ENCODE measurements at places on chromosomes 12 and 14.

DNA sequence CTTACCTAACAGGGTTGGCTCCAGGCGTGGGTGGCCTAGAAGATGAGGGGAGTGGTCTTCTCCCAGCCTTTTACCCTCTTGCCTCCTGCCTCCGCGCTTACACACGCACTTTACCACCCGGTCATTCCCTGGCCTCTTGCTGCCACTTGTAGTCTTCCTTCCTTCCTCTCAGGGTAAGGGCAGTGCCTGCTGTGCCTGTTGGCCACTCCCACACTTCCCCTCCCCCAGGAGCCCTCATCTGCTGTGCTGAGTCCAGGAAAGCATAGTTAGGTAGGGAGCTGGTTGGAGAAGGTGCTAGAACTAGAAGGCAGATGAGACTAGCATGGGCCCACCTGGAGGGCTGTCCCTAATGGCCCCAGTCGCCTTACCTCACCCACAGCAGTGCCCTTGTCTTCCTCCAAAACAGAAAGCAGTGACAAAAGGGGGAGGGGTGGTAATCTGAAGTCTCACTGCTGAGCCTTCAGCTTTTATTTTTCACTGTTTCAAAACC is 54.3 kb upstream of the SRSF5 start:
- DNase-seq: no peak

DNA sequence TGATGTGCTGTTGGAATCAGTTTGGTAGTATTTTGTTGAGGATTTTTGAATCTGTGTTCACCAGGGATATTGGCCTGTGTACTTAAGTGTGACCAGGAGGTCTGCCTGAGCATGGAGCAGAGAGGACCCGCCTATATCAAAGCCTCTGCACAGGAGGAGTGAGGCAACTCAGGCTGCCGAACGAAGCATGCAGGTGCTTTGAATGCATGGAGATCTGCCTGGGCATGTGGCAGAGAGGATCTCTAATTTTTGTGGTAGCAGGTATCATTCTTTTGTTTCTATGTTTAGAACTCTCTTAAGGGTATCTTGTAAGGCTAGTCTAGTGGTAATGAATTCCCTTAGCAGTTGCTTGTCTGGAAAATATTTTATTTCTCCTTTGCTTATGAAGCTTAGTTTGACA is 26.9 kb downstream of the RAB3IP start:
- no peak for DNase-seq

GRCh38 chr14:58918066-58918738 is 270.3 kb upstream of the DAAM1 start:
- DNase-seq: no peak

DNA sequence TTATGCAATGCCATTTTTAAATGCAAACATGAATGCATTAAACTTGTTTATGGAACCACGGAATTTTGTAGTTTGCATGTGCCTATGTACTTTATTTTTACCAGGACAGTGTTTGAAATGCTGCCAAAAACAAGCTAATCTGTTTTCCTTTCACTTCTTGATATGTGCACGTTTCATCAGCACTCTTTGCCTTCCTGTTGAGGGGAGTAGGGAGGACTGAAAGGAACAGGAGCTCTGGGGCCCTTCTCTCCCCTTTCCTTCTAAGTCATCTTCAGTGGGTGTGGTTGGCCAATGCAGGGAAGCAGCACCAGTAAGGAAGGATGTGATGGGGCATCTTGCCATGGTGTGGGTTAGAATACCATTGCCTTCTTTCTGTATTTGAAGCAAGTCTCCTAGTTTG is 12.1 kb upstream of the PPP4R4 start:
- DNase-seq: no peak

- no peak for DNase-seq
Observed at GRCh38 chr12:56398324-56398723, 35.7 kb upstream of the APOF start.

DNA sequence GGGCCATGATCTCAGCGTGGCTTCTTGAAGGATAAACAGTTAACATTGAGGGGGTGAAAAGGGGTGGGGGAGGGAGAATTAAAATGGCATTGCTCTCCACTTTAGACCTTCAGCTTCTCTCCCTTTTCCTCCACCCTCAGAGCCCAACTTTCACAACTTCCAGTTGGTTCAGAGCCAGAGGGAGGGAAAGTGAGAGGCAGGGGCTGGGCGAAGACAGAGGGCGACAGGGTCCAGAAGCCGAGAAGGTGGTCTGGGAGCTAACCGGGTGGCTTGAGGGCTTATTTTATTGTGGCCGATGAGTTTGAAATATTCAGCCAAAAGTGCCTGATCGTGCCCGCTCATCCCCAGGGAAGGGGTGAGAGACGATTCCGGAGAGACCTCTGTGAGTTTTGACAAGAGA is 4.1 kb downstream of the BMP4 start:
- no peak for DNase-seq

DNA sequence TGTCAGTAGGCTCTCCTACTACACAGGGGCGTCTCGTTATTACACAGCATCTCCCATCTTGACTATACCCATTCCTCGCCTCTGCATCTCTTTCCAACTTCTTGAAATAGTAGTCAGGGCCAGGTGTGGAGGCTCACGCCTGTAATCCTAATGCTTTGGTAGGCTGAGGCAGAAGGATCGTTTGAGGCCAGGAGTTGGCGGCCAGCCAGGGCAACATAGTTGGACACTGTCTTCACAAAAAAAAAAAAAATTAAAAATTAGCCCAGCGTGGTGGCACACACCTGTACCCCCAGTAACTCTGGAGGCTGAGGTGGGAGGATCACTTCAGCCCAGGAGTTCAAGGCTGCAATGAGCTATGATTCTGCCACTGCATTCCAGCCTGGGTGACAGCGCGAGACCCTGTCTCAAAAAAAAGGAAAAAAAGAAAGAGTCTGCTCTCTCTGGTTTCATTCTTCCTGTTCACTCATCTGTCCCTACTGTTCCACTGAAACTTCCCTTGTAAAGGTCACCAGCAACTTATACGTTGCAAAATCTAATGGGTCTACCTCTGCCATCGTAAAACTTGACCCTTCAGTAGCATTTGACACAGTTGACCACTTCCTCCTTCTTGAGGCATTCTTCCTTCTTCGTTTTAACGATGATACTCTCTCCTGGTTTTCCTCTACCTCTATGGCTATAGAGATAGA is 41.0 kb upstream of the PTGR2 start:
- no peak for DNase-seq

GRCh38 chr12:112524676-112525425 is 106.1 kb downstream of the PTPN11 start:
- no peak for DNase-seq

DNA sequence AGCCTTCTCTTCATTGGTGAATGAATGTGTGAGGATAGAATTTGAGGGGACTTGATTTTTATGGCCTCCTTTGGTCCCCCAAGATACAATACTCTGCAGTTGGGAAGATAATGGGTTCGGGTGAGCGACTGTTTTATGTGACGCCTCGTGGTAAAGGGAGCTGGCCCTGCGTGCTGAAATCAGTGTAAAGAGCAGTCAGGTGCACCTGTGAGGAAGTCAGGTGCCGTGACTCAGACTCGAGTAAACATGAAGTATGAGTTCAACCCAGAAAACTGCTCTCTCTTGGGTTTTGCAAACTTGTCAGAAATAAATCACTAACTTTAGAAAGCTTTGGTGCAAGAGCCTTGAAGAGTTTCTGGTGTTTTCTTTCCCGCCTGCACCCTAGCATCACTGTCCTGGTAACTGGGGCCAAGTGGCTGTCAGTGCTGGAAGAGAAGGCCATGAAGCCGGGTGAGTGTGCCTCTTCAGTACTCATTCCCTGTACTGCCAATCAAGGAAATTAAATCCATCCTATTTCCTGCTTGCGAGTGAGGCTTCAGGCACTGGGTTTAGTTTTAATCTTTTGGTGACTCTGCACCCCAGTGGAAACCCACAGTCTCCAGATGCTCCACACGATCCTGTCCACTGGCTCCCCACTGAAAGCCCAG is 59.2 kb downstream of the AACS start:
- no peak for DNase-seq

- no peak for DNase-seq
Observed at GRCh38 chr14:70188322-70188658, 461 bp downstream of the SLC8A3 start.

DNA sequence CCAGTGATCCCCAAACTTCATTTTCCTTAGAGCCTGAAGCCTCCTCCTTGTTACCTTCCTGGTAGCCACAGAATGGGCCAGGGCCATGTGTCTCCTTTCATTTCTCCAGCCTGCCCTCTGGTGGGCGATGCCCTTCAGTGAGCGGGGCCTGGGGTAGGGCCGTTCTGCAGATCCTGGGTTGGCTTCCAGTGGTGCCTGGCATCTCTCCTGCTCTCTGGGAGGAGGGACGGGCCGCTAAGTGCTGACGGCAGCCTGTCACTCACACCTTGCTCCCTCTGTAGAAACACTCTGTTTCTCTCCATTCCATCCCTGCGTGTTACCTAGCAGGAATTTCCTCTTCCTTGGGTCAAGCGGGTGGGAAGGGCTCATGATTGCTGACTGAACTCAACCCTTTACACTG is 232.1 kb downstream of the CACNA1C start:
- DNase-seq: no peak

- DNase-seq: no peak
Observed at GRCh38 chr14:58817846-58818245, 180.1 kb downstream of the DACT1 start.

GRCh38 chr12:23880988-23881387 is 68.5 kb downstream of the SOX5 start:
- no peak for DNase-seq

GRCh38 chr12:71442567-71442931 is 3.0 kb downstream of the LGR5 start:
- DNase-seq: no peak

DNA sequence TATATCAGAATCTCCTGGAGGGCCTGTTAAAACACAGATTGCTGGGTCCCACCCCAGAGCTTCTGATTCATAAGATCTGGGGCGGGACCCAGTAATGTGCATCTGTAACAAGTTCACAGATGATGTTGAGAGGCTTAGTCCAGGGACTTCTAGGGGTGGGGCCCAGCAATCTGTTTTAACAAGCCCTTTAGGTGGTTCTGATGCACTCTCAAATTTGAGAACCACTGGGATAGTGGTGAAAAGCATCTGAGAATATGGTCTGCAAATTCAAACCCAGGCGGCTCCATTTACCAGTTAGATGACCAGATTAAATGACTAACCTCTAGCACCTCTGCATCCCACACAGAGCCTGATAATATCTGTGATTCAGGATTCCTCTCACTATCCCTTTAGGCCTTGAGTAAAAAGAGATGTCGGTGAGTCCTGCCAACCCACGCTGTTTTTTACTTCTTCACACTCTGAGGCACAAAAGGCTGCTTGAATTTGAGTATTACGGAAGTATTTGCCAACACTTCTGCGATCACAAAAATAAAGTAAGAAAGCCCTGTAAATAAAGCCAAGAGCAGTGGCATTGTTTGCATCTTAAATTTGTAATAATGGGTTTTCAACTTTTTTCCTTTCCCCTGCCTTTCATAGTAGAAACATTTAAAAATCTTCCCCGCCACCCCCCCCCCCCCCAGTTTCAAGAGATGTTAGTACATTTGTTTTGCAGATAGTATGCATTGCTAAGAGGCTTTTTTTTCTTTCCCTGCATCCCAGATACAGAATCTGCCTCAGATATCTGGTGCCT is 1.8 kb upstream of the FRS2 start:
- no peak for DNase-seq

DNA sequence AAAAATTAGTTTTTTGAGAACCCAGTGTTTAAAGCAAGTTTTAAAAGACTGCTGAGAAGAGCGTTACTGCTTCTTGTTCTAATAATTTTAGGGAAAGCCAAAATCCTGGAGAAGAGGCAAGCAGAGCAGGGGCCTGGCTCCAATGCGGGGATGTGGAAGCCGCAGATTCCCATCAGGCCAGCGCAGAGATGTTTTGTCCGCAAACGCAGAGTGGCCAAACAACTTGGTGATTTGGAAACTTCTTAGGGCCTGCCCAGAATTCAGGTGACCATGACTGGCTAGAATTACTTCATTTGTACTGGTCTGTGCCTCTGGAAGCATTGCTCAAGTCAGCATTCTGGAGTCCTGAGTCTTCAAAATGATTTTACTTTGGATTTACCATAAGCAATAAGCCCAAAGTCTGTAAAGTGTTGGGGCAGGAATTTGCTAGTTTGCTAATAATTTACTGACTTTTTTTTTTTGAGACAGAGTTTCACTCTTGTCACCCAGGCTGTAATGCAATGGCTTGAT is 208.4 kb downstream of the PPM1H start:
- DNase-seq: no peak

- no peak for DNase-seq
Observed at GRCh38 chr12:113880988-113881962, 84.8 kb downstream of the RBM19 start.

DNA sequence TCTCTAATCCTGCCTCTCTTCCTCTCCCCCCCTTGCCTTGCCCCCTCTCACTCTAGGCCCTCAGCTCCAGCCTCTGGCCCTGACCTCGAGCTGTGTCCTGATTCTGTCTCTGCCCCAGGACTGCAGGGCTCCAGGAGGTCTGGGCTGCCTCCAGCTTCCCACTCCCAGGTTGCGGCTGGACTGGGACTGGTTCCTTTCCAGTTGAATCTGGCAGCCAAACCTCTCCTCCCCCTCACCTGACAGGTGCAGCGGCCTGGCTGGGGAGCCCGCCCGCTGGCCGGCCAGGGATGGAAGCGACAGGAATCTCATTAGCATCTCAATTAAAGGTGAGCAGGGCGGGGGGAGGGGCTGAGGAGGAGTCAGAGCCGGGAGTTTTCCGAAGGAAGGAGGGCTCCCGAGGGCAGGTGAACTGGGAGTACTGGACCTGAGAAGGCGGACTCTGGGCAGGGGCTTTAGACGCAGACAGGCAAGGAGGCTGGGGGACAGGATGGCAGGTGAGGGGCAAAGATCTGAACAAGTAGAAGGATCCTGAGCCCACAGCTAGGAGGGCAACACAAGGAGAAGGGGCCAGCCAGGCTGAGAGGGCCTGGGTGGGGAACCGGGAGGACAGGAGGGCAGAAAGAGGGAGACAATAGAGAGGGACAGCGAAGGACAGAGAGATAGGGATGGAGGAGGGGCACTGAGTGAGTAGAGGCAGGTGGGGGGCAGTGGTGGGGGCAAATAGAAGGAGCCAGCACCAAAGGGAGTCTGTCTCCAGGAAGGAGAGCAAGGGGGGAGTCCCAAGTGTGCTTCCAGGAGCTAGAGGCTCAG is at the start of gene SCNN1A:
TSS of gene SCNN1A (minus strand) at position 295 of the 810 bp plus-strand sequence. CDS start 780 bp downstream, outside the sequence.
- no peak for DNase-seq

DNA sequence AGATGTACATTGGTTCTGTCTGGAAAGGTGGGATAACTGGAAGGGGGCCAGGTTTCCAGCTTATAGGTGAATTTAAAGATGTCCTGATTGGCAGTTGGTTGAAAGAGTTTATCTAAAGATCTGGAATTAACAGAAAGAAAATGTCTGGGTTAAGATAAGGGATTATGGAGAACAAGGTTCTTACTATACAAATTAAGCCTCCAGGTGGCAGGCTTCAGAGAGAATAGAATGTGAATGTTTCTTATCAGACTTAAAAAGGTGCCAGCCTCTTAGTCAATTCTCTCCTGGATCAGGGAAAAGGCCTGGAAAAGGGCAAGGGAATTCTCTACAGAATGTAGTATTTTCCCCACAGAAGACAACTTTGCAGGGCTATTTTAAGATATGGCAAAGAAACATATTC is 53.1 kb downstream of the CNTN1 start:
- no peak for DNase-seq

GRCh38 chr14:105742531-105742848 is 216.1 kb downstream of the TMEM121 start:
- no peak for DNase-seq

- DNase-seq: no peak
Observed at GRCh38 chr12:662566-663292, 516 bp downstream of the NINJ2 start.

GRCh38 chr12:122013791-122014590 is 7.7 kb upstream of the BCL7A start:
- no peak for DNase-seq

GRCh38 chr14:60867503-60868172 is 113.2 kb downstream of the TRMT5 start:
- no peak for DNase-seq
